ENCODE measurements at places on chromosomes 6 and 20.

DNA sequence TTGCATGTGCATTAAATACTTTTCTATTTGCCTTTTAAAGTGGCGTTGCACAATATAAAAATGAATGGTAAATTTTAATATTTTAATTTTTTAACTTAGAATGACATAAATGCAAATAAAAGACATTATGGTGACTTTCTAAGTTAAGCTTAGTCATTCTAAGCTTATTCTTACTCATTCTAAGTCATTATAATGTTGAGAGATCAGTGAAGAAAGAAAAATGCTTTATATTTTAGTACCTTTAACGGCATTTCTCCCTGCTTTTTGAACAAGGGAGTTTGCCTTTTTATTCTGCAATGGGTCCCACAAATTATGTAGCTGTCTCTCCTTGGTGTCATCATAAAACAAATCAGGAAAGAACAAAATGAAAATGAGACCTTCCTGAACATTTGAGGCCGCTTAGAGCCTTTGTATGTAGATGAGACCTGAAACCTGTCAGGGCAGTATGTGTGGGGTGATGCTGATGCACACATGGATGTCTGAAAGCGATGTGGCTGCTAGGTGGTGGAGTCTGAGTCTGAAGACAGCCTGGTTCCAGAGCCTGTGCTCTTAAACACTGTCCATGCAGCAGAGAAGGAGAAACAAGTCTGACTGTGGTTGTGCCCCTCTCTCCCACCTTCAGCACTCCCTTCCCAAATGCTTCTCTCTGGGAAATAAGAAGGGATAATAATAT lies 158.0 kb downstream of the PHF3 start:
- no peak for DNase-seq

DNA sequence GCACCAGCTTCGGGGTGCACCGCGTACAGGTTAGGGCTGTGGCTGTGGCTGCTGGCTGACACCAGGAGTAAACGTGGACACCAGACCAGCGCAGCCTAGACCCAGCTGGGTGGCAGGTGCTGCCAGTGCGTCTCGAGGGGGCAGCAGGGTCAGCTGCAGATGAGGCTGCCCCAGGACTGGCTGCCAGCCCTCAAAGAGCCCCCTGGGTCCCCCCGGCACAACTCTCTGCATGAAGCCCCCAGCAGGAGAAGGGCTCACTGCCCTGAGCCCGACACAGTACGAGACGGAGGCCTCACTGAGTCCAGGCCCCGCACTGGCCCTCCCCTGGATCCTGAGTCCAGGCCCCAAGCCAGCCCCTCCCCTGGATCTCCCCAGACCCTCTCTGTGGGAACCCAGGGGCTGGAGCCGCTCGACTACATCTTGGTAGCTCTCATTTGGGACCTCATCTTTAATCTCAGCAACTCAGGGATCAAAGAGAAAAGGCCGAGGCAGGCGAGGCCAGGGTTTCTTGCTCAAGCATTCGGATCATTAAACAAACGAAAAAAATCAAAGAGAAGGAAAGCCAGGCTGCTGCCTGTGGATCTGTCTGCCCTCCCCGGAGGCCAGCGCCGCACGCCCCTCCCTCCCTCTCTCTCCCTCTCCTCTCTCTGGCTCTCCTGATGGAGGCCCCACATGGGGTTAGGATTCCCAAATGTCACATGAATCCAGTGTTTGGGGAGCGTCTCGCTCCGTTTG lies 7.0 kb upstream of the NKAIN4 start:
- no peak for DNase-seq

DNA sequence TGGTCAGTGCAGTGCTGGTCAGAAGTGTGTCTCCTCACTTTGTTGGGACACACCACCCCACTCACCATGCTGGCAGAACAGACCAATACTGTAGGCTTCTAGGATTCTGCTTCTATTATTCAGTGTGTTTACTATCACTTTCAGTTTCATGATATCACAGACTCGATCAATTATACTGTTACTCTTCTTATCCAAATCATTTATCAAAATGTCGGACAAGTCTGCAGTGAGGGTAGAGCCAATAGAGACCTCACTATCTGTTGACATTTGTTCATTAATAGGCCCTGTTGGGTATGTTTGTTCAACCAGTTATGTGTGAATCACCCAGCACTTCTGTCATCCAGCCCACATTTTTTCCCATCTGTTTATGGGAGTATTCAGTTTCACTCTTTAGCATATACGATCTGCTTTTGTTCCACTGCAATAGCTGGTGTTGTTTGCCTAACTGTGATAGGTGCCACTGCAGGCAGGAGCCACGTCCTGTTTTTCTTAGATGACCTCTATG lies 140.1 kb downstream of the NRN1 start:
- peak; percentile 37 for DNase-seq

- DNase-seq = peak; percentile 82
Observed at GRCh38 chr6:137715589-137716045, 151.4 kb upstream of the TNFAIP3 start.

- DNase-seq = no peak
Observed at GRCh38 chr6:22068561-22069305, 228.1 kb downstream of the PRL start.

All from T-helper 1 cell (primary cell).